ENCODE measurements at places on chromosomes 3 and 15.

DNA sequence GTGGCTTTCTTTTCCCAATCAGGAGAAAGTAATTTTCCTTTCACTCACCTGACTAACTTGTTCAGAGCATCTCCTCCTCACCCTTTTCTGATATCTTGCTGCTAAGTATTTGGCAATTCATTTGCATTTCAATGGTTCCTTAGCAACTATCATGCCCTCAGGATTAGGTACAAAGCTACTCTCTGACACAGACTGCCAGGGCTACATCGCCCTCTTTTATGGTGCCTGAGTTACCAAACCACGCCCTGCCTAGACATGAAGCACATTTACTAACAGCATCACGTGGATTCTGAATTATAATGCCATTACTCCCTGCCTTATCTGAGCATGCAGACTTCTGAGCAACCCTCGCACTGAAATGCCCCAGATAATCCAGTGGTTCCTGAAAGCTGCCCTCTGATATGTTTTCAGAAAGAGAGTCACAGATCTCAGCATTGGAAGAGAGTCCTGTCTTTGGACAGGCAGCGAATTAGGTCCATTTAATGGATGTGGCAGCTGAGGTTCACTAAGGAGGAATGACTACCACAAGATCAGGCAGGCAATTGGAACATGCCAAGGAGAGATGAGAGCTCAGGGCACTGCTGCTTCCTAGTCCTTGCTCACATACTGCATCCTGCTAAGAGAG is 14.5 kb downstream of the EPHB1 start:
- DNase-seq: no peak

- DNase-seq: no peak
These were observed 32.4 kb downstream of the PEAK1 start for GRCh38 chr15:77387365-77388105.

DNA sequence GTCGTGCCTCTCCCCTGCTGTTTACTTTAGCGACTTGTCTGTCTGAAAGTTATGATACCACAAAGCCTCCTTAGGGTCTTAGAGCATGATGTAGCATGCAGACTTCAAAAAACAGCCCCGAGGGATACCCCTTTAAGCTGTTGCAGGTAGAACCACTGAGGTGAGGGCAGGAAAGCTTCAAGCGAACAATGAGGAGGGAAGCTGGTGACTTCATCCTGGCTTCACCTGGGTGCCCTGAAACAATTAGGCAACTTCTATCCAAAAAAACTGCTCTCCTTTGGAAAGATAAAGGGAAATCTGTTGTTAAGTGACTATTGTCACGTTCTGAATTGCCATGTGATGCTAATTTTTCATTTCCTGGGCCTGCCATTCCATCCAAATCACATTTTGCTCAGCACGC is 231.6 kb downstream of the SOX2 start:
- no peak for DNase-seq

DNA sequence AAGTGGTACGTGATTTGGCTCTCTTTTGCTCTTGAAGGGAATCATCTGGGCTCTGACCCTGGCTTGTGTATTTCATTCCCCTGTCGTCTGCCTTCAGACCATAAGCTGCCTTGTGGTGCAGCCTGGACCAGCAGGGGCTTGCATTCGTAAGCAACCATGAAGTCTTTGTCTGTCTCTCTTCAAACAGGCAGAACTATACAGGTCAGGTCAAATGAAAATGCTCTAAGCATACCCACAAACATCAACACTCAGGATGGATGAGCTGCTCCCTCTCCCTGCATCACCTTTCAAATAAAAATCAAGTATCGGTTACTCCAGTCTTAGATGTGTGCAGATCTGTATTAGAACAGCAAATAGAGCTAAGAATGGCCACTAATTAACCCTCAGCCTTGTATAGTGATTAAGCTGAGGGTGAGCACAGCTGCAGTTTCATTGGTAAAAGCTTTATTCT is 268.6 kb upstream of the UBE2E1 start:
- no peak for DNase-seq

GRCh38 chr3:49266410-49267095 is 10.5 kb downstream of the C3orf62 start:
- DNase-seq: no peak

DNA sequence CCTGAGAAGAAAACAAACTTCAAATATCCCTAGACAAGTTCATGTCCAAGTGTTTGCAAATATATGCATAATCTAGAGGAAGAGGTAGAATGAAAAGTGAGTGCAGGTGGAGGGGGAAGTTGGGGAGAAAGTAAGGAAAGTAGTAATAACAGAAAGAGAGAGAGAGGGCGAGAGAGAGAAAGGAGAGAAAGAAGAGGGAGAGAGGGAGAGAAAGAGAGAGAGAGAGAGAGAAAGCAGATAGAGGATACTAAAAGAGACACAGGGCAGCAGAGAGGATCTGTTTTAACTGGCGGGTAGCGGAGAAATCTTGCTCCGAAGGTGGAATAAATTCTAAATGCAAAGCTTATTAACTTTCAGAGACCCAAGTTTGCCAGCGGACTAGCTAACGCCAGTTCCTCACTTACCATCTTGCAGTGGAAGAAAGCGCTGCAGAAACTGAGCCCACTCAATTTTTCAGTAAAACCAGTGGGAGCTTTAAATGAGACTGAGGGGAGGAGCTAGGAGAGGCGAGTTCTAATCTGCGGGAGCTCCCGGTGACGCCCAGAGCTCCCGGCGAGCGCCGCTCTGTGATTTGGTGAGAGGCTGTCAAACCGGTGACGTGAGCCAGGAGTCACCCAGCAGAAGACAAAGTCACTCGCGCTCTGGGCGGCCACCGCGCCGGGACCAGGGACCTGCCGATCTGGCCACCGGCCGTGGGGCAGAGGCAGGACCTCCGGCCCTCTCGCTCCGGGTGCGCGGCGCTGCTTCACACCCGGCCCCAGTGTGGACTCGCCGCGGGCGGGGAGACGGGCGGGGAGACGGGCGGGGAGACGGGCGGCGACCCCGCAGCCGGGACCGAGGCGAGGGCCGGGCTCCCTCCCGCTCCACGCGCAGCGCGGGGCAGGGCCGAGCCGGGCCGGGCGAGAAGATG is at the start of gene GMNC:
Gene GMNC, minus strand, starts transcription at position 486 of the 910 bp plus-strand sequence. Its CDS starts 79 bp downstream, at position 407.
- DNase-seq: peak; percentile 25

All from CD4-positive, alpha-beta T cell treated with Interleukin-12 subunit alpha and Interleukin-12 subunit beta, for 1 hour (primary cell).